ENCODE measurements at places on chromosomes 2 and 18.

- no peak for DNase-seq
These were observed 62.5 kb upstream of the SH3RF3 start for GRCh38 chr2:109066501-109066900.

DNA sequence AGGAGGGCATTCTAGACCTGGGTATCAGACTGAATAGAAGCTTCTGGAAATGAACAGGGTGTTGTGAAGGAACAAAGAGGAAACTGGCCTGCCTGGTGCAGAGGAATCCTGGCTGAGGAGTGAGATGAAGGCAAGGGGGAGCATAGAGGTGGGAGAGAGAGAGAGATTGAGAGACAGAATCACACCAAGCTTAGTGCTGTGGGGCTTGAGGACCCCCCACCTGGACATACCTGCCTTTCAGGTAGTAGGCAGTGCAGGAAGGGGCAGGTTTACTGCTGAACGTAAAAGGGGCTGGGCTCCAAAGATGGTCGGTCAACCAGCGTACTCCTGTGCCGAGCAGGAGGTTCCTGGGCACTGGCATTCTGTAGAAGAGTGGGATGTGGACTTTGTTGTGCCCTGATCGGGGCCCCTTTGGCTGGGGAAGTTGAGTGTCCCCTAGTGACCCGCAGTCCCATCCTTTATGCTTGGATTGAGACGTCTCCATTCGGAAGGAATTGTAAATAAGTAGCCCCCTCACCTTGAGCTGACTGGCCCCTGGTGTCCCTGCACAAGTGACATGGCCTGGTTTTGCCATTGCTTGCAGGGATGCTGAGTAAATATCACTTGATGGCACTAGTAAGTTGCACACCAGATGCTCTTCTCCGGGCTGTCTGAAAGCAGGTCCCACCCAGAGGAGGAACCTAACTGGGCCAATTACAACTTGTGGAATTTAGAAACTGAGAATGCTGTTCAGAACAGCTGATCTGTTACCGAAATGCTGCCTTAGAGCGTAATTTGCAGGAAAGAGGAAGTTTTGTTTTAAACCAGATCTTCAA is 1.4 kb downstream of the UBE2F start:
- peak; percentile 89 for DNase-seq

DNA sequence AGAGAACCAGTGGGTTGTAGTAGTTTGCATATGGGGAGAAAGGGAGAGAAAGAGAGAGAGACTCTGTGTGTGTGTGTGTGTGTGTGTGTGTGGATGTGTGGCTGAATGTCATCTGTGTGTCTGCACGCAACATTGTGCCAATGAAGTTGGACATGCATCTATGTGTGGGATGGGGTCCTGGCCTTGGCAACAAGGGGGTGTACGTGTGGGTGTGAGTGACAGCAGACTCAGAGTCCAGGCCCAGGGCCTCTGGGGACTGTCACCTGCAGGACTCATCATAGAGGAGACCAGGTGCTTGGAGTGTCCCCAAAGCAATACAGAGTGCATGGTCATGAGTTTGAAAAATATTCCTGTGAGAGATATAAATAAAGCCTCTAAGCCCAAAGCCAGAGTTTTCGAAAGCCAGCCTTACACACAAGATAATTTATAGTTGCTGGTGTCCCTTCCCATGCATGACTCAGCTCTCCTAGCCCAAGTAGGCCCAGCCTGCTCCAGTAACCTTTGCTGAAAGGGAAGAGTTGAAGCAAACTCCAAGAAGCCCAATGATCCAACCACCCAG is 59.9 kb downstream of the TNP1 start:
- no peak for DNase-seq

- DNase-seq = no peak
These were observed 335.8 kb downstream of the GULP1 start for GRCh38 chr2:188627471-188627870.

GRCh38 chr2:182740701-182741100 is 24.6 kb downstream of the DNAJC10 start:
- no peak for DNase-seq

- DNase-seq = peak; percentile 92
These were observed 31.8 kb downstream of the ARHGAP25 start for GRCh38 chr2:68766376-68766845.

DNA sequence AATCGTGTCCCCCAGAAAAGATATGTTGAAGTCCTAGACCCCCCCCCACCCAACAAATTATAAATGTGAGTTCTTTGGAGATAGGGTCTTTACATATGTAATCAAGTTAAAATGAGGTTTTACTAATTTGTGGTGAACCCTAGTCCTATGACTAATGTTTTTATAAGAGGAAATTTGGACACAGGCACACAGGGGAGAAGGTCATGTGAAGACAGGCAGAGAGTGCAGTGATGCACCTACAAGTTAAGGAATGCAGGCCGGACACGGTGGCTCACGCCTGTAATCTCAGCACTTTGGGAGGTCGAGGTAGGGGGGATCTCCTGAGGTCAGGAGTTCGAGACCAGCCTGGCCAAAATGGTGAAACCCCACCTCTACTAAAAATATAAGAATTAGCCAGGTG is 5.8 kb upstream of the PMAIP1 start:
- no peak for DNase-seq

- DNase-seq = no peak
These were observed 226.4 kb upstream of the MYT1L start for GRCh38 chr2:2557475-2557874.

DNA sequence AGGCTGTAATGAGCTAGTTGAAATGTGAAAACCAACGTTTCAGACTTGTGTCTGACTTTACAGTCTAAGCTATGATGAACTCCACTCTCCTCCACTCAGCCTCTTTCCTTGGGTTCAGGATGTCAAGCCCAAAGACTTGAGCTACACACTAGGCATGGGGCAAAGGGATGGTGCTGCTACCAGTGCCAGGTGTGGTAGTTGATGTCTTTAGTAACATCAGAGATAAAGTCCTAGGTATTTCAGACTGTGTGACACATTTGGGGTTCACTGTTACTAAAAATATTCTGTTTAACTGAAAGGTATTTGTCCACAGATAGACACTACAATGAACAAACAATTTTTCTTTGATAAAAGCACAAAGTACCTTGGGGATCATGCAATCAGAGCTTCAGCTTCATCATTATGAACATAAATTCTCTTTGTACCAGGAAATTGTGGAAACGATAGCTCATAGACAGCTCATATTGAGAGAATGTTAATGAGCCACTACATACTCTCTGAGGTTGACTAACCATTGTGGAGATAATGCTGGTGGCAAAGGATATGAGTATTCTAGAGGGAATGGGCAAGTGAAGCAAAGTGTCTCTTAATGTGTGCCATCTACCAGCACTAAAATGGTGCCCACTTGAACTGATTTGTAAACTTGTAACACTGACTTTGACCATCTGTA is 253.7 kb upstream of the THUMPD2 start:
- DNase-seq = no peak

DNA sequence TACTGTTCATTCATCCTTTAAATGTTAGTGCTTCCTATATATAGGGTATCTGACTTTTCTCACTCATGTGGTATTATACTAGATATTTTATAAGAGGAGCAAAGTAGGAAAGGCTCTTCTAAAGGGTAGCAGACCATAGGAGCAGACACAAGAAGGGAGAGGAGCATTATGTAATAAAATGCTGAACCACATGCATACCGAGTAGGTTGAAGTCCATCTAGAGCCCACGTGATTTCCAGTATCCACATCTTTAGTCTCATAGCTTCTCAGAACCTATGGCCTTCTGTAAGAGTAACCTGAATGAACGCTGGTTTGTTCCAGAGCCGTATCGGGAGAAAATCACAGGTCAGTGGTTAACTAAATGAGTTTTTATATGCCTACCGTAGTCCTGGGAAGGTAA is 85.9 kb downstream of the MAP3K20 start:
- no peak for DNase-seq

DNA sequence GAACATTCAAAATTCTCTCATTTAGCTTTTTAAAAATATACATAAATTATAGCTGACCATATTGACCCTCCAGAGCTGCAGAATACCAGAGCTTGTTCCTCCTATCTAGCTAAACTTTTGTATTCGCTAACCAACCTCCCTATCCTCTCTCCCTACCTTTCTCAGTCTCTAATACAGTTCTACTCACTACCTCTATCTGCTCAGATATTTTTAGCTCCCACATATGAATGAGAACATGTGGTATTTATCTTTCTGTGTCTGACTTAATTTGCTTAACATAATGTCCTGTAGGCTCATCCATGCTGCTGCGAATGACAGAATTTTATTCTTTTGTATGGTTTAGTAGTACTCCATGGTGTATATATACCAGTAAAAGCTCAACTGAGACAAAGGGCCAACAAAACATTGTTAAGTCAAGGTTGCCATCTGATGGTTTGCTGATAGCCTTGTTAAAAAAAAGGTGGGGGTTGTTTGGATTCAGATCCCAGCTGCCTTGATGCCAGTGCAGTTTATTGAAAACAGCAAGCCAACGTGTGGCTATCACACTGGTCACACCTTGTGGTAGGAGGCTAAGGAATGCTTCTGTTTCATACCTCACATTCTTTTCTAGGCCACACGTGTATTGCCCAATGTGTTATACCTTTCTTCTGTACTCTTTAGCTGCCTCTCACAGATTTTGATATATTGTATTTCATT is 101.5 kb downstream of the VWA3B start:
- DNase-seq = no peak

DNA sequence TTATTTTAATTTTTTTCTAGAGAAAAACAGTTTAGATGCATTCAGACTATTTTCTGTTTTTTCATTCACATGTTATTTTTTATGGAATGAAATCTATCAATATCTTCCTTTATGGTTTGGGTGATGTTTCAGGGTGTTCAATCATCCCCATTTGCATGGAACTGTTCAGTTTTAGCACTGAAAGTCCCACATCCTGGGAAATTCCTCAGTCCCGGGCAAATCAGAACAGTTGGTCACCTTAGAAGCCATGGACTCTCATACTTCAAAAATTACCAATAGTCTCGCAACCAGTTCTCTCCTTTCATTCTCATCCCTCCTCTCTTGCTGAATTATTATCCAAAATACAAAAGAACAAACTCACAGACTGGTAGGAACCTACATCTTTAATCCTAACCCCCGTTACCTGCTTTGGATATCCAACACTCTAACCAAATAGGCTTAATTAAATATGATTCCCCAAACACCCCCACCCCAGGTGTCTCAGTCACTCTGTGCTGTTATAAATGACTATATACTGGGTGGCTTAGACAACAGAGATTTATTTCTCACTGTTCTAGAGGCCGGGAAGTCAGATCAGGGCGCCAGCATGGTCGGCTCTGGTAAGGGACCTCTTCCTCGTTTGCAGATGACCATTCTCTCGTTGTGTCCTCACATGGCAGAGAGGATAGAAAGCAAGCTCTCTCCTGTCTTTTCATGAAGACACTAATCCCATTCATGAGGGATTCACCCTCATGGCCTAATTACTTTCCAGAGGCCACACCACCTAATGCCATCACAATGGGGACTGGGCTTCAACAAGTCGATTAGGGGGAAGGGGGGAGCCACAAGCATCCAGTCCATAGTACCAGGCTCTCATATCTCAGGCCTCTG is 57.7 kb upstream of the SLC1A4 start:
- DNase-seq = no peak

DNA sequence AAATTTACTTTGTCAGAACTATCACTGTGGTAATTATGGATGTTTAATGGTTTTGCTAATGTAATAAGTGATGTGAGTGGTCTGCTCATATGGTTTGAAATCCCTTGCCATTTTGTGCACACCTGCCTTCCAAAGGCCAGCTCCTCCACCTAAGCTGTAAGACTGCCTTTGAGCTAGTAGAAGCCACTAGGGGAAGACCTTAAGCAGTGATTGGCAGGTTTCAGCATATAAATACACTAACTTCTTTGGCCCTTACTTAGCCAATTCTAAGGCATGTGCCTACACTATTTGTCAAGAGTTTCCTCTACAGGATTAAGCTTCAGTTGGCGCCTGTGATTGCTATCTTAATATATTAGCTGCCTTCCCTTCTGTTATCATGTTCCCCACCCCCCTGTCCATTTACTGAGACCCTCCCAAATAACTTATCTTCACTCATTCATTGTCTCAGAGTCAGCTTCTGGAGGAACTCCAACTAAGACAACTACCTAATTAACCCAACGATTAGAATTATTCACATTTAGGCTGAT is 141.1 kb downstream of the MBD5 start:
- DNase-seq = no peak

GRCh38 chr18:9550429-9550828 is 63.9 kb downstream of the PPP4R1 start:
- no peak for DNase-seq

DNA sequence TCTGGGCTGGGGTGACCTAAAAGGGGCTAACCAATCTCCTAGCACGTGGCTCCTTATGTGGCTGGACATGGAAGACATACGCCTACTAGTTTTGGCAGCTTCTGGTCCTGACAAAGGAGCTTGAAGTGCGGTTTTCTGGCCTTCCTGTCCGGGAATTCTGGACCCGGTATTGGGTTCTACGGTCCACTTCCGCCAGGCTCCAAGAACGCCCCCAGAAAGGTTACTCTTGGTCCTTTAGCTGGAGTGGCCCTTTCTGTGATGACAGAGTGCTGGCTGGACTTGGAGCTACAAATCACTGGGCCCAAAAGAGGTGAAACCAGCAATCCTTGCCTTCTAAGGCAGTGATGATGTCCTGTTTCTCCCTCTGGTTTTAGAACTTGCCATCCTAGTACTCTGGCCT is 164.2 kb upstream of the EPAS1 start:
- DNase-seq = no peak

DNA sequence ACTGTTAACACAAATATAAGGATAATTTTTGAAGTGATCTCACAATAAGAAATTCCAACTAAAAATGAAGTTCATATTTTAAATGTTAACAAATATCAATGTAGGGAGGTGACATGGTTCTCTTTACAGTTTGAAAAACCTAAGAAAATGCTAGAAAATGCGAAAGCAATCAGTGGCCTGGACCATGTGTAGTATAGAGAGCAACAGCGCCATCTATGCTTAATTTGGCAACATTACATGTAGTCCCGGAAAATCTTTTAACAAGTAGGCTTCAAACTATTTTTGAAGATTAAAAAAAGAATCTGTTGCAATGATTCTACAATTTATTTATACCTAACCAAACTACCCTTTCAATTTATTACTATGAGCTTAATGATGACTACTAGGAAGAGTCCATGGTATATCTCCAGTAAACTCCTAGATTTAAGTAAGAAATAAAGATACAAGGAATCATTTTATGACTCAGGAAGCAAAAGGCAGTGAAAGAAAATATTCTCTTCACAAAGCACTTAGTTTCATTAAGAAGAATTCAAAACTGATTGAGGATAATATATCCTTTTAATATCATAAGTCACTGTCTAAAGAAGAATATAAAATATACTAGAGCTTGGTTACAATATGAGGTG is 33.3 kb downstream of the NDUFA10 start:
- peak; percentile 45 for DNase-seq

GRCh38 chr2:44938287-44939105 is 3.0 kb upstream of the SIX3 start:
- no peak for DNase-seq

- DNase-seq = no peak
These were observed 194.3 kb downstream of the SOX11 start for GRCh38 chr2:5886462-5886861.

GRCh38 chr18:13810950-13811485 is 12.9 kb upstream of the MC5R start:
- no peak for DNase-seq

- DNase-seq = no peak
These were observed 311.3 kb upstream of the NT5C1B start for GRCh38 chr2:18900691-18901141.
